NCI-H1694 (cell line): ENCODE measurements at places on chromosomes 11 and 22.

- no peak for DNase-seq
These were observed at the start of gene C11orf16 for GRCh38 chr11:8932564-8933180. Gene C11orf16 (minus strand): TSS chr11:8932947. CDS start chr11:8932308, 639 bp downstream.

DNA sequence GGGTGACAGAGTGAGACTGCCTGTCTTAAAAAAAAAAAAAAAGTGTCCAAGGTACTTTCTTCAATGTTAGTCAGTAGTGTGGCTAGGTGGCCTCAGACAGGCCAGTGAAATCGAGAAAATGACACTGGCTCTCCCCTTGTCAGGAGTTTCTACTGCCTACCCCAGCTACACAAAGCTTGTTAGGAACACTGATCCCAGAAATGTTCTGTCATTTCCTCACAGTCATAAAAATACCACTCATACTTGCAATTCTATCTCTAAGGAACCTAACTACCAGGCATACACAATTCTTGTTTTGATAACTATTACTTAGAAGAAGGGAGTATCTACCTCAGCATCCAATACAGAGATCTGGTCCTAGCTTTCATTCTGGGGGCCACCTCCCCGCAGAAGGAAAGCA, 31.3 kb downstream of the ATP6V1E1 start:
- no peak for DNase-seq

DNA sequence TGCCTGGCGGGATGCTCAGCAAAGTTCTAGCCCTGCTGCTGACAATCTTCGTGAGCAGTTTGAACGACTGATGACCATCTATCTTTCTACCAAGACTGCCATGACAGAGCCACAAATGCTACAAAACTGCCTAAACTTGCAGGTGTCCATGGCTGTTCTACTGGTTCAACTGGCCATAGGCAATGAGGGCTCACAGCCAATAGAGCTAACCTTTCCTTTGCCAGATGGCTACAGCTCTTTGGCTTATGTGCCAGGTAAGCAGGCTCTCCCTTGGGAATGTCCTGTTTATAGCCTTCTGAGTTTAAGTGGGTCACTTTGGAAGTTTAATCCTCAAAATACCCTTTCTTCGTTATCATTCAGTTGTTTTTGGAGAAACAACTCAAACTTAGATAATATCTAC, 20.1 kb downstream of the UBE4A start:
- DNase-seq, result no peak

GRCh38 chr22:39422721-39423120, 23.1 kb downstream of the TAB1 start:
- DNase-seq, result no peak

DNA sequence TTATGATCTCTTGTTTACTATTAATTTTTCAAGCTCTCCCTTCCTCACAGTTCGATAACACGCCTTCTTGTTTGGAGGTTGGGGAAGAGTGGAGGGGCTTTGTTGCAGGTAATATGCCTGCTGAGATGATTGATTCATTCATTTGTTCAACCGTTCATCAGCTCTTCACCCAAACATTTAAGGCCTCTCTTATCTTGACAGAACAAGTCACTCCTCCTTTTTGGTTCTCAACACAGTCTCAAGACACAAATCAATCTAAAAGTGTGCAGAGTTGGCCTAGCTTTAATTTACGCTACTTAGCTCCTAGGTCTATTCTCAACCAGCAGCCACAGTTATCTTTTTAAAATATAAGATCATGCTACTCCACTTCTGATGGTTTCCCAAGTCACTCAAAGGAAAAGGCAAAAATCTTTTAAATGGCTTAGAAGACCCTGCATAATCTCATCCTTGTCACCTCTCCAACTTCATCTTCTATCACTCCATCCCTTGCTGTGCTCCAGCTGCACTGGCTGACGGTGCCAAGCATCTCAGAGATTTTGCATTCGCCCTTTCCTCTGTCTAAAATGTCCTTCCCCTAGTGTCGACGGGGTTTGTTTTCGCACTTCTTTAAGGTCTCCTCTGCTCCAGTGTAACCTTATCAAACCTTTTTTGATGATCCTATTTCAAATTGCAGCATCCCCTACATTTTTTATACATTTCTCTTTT, 60.3 kb downstream of the AMBRA1 start:
- DNase-seq, result no peak

DNA sequence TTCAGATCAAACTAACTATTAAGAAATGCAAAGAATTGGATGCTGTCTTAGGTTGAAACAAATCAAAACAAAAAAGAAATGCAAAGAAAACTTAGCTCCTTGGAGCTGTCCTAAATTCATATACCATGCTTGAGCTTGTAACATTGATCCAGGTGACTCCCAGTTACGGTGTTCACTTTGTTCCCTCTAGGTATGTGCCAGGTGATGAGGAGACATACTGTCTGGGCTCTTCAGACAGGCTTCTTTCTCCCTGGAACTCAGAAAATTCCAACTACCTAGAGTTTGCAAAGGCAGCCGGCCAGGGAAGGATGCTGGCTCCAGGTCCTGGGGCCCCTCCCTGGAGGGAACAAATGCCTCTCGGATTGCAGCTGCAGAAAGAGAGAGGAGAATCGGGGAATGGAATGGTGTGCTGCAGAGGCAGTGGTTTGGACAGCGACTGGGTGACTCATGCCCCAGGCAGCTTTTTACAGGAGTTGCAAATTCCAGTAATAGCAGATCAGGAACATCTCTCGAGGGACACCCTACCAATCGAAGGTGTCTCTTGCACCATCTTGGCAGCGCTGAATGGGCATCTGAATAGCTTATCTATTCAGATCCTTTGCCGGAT, 12.3 kb upstream of the ASPHD2 start:
- no peak for DNase-seq

DNA sequence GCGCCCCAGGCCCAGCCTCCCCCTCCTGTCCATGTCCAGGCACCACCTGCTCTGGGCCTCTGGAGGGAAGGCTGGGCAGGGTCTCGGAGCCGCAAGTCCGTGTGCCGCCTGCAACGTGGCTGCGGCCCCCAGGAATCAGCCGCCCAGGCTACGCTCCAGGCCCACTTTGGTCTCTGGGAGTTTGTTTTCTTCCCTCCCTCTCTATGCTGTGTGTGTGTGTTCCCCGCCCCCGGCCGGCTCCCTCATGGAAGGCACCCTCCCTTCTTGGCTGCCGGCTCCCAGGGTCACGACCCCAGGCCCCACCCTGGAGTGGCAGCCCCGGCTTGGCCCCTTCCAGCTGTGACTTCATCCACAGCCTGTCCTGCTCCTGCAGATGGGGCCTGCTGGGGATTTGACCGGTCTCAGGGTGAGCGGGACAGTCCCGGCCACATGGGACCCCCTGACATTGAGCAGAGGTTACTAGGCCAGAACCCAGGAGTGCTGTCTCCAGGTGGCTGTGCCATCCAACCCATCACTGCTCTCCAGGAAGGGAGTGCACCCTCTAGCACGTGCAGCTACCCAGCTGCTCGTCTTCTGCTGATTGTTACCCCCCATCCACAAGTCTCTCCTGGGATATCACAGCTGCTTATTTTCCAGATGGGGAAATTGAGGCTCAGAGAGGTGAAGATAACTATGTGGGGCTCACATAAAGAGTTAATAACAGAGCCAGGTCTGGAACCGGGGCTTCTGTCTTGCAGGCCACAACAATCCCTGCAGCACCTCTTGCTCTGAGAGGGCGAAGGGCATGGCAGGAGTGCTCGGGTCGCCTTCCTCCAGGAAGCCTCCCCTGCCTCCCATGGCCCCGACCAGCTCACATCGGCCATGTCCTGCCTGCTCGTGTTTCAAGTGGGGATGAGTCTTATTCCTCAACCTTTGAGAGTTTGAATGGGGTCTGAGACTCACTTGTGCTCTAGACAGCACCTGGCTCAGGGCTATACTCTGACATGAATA, 2.8 kb upstream of the LIF start:
- DNase-seq, result no peak

DNA sequence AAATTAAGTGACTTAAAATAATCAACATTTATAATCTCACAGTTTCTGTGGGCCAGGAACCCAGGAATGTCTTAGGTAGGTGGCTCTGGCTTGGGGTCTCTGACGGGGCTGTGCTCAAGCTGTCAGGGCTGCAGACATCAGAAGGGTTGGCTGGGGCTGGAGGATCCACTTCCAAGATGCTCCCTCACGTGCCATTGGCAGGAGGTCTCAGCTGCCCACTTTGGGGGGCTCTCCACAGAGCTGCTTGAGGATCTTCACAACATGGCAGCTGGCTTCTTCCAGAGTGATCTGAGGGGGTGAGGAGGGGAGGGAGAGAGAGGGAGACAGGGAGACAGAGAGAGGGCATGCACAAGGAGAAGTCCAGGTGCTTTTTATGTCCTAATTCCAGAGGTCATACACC, 18.1 kb downstream of the SLC2A11 start:
- DNase-seq, result no peak

GRCh38 chr11:44849424-44849823, 101.3 kb downstream of the TP53I11 start:
- DNase-seq, result no peak

- no peak for DNase-seq
These were observed 32.2 kb upstream of the LYVE1 start for GRCh38 chr11:10600570-10601248.

DNA sequence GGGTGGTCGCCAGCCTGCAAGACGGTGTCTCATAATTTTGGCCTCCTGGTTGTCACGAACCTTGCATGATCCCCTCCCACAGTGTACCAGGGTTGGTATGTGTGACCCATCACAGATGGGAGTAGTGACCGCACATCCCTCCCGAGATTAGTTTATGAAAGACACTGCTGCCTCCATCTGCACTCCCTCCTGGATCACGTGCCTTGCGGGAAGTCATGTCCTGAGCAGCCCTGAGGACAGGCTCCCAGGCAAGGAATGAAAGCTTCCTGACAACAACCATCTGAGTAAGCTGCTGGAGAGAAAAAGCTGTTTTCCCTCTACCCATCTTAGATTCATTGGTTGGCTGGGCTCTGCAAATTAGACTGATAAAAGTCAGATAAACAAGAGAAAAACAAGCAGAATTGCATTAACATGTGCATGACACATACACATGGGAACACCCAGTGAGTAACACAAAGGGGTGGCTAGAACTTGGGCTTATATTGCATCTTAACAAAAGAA, 14.4 kb upstream of the PAMR1 start:
- no peak for DNase-seq

GRCh38 chr22:37148031-37148651, 1.6 kb downstream of the IL2RB start:
- no peak for DNase-seq

GRCh38 chr11:12979928-12980689, 29.0 kb upstream of the RASSF10 start:
- DNase-seq, result no peak

- DNase-seq, result no peak
These were observed 84.3 kb upstream of the TMEM45B start for GRCh38 chr11:129731316-129731715.

DNA sequence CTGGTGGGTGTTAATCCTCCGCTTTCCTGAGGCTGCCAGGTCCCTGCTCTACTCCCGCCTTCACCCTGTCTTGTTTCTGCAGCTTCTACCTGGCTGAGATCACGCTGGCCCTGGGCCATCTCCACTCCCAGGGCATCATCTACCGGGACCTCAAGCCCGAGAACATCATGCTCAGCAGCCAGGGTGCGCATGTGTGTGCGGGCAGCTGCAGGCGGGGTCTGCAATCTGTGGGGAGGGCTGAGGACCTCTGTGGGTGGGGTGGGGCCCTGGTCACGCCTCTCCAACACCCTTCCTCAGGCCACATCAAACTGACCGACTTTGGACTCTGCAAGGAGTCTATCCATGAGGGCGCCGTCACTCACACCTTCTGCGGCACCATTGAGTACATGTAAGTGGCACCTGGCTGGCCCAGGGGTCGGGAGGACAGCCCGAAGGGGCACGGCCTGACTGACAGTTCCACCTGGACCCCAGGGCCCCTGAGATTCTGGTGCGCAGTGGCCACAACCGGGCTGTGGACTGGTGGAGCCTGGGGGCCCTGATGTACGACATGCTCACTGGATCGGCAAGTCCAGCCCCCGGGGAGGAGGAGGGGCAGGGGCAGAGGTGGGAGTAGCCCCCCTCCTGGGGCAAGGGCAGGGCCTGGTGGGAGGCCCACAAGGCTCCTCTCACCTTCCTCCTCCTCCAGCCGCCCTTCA, 4.5 kb downstream of the RPS6KB2 start:
- no peak for DNase-seq

DNA sequence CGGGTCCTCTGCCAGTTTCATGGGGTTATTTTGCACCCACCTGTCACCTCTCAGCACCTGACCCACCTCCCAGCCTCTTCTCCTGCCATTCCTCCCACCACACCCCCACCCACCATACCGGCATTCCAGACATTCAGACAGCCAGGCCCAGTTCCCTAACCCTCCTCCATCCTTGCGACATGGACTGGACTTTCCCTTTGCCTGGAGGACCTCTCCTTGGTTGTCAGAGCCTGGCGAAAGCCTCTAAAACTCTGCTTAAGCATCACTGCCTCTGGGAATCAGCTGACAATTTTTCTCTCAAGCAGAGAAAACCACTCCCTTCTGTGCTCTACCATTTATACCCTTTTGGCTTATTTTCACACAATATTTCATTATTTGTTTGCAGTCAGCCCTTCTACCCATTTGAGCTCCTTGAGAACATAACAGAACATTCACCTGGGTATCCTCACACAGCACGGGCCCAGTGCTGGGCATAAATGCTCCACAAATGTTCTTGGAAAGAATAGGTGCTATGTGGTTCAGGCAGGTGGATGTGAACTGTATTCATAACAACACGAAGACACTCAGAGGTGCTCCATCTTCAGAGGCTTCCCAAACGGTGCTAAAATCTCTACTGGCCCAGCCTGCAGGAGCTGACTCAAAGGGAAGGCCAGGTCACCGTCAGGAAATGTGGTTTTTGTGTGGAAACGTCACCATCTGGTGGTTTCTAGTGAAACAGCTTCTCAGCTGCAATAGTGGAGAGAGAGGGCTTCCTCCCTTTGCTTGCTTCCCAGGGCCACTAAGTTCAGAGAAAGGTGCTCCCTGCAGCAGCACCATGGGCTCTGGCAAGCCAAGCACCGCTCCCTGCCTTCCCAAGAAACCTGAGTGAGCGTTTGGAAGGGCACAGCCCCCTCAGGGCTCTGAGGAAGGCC, 10.4 kb downstream of the SPATA19 start:
- peak; percentile 58 for DNase-seq

- peak; percentile 75 for DNase-seq
These were observed 208.6 kb downstream of the DBX1 start for GRCh38 chr11:19951558-19952115.

GRCh38 chr22:39003165-39003638, 10.9 kb upstream of the APOBEC3C start:
- peak; percentile 44 for DNase-seq

- no peak for DNase-seq
These were observed 137.6 kb downstream of the TRPC6 start for GRCh38 chr11:101446238-101446637.

DNA sequence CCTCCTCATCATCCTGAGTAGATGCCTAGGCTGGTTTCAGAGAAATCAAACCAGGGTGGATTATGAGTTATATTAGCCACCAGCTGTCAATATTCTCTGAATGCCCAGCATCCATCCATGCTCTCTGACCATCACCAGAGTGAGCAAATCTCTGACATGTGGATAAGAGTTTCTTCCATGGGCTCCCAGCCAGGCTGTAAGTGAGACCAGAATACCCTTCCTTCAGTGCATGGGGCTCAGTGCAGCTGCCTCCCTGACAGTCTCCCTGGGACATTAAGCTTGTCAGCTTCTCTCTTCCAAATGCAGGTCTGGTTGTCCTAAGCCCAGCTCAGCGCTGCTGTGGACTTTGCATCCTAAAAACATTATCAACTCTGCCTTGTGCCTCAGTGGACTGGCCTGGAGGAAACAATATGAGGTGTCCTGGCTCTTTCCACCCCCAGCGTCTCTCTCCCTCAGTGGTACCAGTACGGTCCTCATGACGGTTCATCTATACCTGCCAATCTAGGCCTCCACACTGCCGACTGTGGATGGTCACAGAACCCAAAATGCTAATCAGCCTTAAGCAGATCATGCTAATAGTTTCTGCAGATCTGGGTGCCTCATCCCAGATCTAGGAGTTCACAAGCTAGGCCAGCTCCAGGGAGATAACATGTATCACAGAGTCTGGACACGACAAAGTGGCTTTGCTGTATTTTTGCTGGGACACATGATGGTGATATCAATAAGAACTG, 41.6 kb upstream of the PRAME start:
- DNase-seq, result no peak
